ENCODE measurements at places on chromosomes 1 and 21.
A peak's percentile ranks its signal among the peaks of the same experiment; 100 is the strongest.

- DNase-seq, result no peak
These were observed 14.7 kb downstream of the BEND5 start for GRCh38 chr1:48761986-48762385.

DNA sequence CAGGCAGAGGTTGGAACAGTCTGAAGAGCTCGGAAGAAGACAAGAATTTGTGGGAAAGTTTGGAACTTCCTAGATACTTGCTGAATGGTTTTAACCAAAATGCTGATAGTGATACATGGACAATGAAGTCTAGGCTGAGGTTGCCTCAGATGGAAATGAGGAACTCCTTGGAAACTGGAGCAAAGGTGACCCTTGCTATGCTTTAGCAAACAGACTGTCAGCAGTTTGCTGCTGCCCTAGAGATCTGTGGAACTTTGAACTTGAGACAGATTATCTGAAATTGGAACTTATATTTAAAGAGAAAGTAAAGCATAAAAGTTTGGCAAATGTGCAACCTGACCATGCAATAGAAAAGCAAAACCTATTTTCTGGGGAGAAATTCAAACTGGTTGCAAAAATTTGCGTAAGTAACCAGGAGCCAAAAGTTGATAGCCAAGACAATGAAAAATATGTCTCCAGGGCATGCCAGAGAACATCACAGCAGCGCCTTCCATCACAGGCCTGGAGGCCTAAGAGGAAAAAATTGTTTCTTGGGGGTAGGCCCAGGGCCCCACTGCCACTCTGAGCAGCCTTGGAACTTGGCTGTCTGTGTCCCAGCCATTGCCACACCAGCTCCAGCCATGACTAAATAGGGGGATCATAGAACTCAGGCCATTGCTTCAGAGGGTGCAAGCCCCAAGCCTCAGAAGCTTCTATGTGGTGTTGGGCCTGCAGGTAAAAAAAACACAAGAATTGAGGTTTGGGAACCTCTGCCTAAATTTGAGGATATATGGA lies 675.3 kb downstream of the LTN1 start:
- DNase-seq, result no peak

GRCh38 chr1:244603498-244603897 lies 49.4 kb upstream of the DESI2 start:
- peak; percentile 17 for DNase-seq

DNA sequence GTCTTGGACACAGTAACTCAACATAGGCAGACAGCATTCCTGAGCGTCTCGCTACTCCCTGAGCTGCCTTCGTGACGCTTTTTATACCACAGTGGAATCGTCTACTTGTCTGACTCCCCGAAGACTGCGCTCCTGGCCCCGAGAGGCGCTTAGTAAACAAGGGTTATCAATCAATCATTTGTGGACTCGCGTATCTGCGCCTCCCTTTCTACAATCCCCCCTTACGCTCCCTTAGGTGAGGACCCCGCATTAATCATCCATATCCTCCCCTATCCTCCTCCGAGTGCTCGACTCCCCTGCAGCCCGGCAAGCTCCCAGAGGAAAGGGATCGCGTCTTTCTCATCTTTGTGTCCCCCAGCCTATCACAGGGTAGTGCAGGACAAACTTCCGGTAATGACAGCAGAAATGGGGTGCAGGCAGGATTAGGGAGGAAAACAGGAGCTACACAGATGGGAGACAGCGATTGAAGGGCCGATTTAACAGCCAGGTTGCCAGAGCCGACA lies 522 bp downstream of the TMEM59 start:
- peak; percentile 59 for DNase-seq

Measured in pons (tissue), 1 donor.